ENCODE measurements at places on chromosomes 3 and 15. TPM values are rescaled to one million over a fixed set of nuclear protein-coding genes. Genes with fewer than 3 reads are reported as not detected.

Gene ANP32A
- total RNA-seq = 45.3 TPM

Gene GOLGA6A
- not detected for total RNA-seq

Gene SENP2
- 18.6 TPM for total RNA-seq

Gene SEMA6D
- 1.5 TPM for total RNA-seq

Gene IL17RB
- 0.13 TPM for total RNA-seq

Gene RPP25
- total RNA-seq = 20.0 TPM

Gene FAM43A
- total RNA-seq = 80.7 TPM

Gene DCBLD2
- total RNA-seq = 19.4 TPM

Gene TMCO5A
- total RNA-seq = not detected

Gene WNT7A
- not detected for total RNA-seq
